ENCODE measurements at places on chromosomes 11 and 22. TPM values are rescaled to one million over a fixed set of nuclear protein-coding genes. Genes with fewer than 3 reads are reported as not detected.

- DNase-seq, result no peak
These were observed 103.7 kb downstream of the SLC17A6 start for GRCh38 chr11:22441831-22442230.

GRCh38 chr11:118245936-118246562, 6.1 kb downstream of the MPZL3 start:
- DNase-seq, result no peak

MS4A3 gene
- total RNA-seq, result not detected

DNA sequence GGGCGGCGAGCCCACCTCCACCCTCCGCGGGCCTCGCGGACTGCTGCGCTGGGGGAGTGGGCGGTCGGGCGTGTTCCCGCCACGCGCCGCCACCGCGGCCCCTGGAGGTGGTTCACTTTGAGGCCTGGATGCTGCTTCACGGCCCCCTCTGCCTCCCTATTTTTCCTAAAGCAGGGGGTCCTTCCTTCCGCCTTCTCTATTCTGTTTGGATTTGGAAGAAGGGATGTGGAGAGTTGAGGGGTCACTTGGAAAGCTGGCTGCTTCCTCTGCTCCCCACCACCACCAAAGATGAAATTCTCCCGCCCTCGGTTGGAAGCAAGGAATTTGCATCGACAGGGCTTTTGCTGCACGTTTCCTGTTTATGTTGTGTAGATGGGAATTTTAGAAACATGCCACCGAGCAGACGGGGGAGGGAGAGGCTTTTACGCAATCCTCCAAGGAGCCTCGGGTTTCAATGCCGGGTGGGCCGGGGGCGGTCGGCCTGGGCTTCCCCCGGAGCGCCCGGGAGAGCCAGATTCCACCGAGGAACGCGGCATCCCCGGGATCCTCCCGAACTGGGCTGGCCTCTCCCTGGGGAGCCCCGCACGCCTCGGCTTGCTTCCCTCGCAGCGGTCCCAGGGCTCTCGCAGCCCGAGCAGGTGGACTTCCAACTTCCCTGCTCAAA, 403 bp upstream of the SBF2 start:
- no peak for DNase-seq

PLAAT4 gene
- total RNA-seq, result 20.5 TPM

DNA sequence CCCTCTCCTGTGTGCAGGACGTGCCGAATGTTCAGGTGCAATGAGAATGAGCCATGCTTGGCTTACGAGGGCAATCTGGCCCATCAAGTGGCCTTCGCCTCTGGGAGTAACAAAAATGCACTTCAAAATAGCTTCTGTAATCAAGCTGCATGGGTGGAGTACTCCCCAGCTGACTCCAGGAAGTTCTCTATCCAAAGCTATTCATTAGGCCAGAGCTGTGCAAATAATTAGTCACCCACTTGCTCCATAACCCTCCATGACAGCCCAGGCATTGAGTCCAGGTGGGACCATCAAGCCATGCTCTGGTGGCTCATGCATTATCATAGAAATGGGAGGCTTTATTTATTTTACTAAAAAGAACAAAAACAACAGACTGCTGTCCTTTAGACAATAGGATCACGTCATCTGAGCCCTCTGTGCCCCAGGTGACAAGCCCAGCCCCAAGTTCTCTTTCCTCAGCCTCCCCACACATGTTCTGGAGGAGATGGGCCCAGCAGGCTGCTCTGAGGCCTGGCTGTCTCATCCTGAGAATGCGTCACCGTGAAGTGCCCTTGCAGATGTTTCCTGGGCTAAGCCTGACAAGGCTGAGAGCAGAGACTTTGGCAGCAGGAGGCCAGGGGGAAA, 244.7 kb downstream of the ETS1 start:
- DNase-seq, result peak; percentile 35

- DNase-seq, result no peak
These were observed 15.7 kb downstream of the ASPHD2 start for GRCh38 chr22:26444777-26445176.

Data from CD8-positive, alpha-beta memory T cell (primary cell).